ENCODE measurements at places on chromosomes 5 and 9. TPM values are rescaled to one million over a fixed set of nuclear protein-coding genes. Genes with fewer than 3 reads are reported as not detected.

FAM153A gene
- total RNA-seq, result 3.7 TPM

FAT2 gene
- total RNA-seq, result 0.03 TPM

CATSPER3 gene
- total RNA-seq, result 0.42 TPM

UGT3A1 gene
- not detected for total RNA-seq

CCDC171 gene
- total RNA-seq, result 2.3 TPM

CDX1 gene
- total RNA-seq, result 0.52 TPM

VLDLR gene
- total RNA-seq, result 19.8 TPM

NUTM2G gene
- not detected for total RNA-seq

GPR150 gene
- 0.16 TPM for total RNA-seq

GLRA1 gene
- not detected for total RNA-seq

ENHO gene
- 0.26 TPM for total RNA-seq

GPR21 gene
- total RNA-seq, result 0.41 TPM

DBH gene
- 0.23 TPM for total RNA-seq

PCDHA5 gene
- total RNA-seq, result 0.64 TPM

EGFL7 gene
- total RNA-seq, result 165 TPM

TAF1L gene
- total RNA-seq, result 0.03 TPM

PRRC2B gene
- total RNA-seq, result 176 TPM

BNIP1 gene
- total RNA-seq, result 15.0 TPM

PDE6A gene
- total RNA-seq, result not detected

NEUROG1 gene
- not detected for total RNA-seq
